T-helper 2 cell (primary cell): ENCODE measurements at places on chromosomes 6 and 20.

DNA sequence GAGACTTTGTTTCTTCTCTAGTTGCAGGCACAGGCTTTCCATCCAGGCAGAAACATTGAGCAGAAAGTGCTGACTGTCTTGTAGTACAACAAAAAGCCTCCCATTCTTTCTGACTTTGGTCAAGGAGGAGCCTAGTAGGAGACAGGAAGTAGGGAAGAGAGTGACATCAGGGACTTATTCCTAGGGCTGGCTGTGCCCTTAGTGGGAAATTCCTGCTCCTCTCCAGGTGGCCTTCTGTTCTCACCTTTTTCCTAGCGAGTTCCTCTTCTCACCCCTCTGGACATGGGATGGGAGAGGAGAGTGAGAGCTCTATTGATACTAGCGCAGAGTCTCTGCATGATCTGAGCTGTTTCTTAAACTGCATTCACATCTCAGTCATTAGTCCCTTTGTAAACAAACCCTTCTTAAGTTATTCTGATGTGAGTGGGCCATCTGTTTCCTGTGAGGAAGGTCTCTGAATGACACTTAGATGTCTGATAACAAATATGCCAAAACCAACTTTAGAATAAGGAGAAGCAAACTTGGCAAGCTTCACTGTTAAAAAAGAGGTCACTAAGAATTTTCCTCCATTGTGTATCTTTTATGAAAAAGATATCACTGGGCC is 455.0 kb downstream of the GJA1 start:
- DNase-seq, result no peak

DNA sequence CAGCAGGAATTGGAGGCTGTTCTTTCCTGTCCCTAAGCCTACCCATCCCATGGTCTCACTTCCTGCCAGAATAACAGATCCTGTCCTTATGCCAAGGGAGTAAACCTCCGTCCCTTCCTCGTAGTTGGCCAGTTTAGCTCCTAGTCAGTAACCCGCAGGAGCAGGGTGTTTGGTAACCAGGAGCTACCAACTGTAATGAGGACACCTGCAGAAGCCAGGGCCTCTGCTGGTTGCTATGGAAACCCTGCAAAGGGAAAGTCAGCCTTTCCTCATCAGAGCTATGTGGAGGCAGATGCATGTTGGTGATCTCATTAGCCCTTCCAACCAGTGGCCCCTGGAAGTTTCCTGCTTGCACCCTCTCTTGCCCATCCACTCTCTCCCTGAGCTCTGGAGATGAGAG is 368.2 kb upstream of the SULF2 start:
- no peak for DNase-seq

DNA sequence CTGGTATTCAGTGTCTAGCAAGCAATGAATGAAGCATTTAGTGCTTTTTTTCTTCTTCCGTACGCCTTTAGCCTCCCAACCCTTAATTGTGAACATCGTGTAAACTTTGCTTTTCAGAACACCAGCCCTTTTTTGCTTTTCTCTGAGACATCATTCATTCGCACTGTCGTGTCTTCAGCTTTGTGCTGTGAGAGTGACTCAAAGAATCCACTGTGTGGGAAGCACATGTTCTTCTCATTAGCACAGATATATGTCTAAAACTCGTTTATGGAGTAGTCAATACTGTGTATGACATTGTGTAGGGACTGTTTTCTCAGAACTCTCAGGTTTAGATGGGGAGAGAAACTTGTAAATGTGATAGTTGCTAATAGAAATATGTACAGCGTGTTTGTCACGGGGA is 279.1 kb downstream of the FARS2 start:
- DNase-seq, result no peak

GRCh38 chr6:132978685-132979084 is 164.3 kb downstream of the RPS12 start:
- DNase-seq, result no peak

DNA sequence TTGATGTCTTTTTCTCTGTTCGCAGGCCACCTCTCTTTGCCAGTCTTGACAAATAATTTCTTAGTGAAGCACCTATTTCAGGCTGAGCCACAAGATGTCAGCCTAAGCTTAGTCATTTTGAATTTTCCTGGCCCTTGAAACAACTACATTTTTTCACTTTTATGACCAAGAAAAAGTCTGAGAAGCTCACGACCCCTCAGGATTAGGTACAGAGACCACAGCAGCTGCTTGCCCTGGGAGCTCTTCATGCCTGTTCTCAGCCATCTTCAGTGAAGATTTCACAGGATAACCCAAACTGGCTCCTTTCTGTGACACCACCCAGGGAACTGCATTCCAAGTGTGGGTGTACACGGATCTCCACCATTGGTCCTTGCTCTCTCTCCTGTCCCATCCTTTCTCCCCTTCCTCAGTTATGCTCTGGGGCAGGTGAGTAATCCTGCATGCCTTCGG is 38.4 kb upstream of the SPTLC3 start:
- no peak for DNase-seq

- DNase-seq, result no peak
These were observed 8.3 kb upstream of the PRND start for GRCh38 chr20:4713401-4713800.

GRCh38 chr20:44153636-44154043 is 33.3 kb downstream of the JPH2 start:
- DNase-seq, result no peak

DNA sequence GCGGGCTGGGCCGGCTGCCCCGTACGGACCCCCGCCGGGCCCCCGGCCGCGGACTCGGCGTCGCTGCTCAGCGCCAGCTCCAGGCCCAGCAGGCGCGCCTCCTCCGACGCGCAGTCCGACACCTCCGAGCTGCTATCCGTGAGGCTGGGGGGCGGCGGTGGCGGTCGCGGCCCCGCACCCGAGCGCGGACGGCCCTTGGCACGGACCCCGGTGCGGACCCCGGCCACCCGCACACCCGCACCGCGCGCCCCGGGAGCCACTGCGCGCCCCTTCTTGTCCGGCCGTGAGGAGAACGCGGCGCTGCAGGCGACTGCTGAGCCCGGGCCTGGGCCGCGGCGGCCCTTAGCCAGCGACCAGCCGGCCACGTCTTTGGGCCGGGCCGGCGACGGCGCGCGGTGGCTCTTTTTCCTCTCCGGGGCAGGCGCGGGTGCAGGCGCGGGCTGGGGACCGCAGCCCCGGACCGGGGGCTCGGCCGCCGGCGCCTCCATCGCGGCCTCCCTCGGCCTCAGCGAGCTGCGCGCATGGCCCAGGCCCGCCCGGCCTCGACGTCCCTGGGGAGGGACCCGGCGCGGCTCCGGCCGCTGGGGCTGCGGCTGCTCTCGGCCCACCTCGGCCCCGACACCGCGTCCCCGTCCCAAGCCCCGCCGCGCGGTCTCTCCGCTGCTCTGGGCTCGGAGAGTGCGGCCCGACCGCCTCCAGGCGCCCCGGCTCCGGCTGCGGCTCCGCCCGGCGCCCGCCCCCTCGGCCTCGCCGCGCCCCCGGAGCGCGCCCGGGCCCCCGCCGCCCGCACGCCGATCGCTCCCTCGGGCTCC is 12.9 kb upstream of the TLDC2 start:
- DNase-seq, result no peak

- no peak for DNase-seq
These were observed 321.8 kb upstream of the PRDM1 start for GRCh38 chr6:105764315-105764714.

DNA sequence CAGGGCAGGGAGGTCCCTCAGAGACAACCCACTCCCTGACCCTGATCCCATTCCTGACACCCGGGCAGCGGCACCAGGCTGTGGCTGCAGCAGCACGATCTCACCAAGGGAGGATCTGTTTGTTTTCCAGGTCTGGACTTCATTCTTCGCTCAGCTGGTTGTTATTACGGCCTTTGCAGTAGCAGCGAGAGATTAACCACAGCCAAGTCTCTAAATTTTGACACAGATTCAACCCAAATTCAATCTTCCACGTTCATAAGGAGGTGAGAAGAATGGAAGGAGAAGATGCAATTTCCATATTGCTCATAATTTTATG is 91.1 kb upstream of the THBS2 start:
- no peak for DNase-seq

- DNase-seq, result no peak
These were observed 318.4 kb upstream of the MOCS1 start for GRCh38 chr6:40252531-40253258.

DNA sequence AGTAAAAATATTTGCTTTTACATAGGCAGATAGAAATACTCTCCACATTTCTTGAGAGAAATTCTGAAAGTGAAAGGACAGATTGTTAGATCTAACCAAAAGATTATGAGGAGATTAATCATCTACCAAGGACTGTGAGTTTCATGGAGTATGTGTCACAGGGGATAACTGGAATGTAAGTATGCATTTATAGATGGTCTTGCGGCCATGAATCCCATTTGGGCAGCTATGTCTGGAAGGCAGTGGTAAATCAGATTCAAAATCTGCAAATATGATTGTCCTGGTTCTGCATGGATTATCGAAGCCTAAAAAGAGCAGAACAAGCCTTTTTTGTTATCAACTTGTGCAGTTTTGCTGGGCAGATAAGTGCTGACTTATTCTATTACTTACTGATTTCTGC is 293.8 kb downstream of the RFPL4B start:
- DNase-seq, result no peak

GRCh38 chr20:12925210-12925755 is 83.5 kb upstream of the SPTLC3 start:
- no peak for DNase-seq

GRCh38 chr20:8639112-8639778 is 429.6 kb upstream of the PLCB4 start:
- no peak for DNase-seq

DNA sequence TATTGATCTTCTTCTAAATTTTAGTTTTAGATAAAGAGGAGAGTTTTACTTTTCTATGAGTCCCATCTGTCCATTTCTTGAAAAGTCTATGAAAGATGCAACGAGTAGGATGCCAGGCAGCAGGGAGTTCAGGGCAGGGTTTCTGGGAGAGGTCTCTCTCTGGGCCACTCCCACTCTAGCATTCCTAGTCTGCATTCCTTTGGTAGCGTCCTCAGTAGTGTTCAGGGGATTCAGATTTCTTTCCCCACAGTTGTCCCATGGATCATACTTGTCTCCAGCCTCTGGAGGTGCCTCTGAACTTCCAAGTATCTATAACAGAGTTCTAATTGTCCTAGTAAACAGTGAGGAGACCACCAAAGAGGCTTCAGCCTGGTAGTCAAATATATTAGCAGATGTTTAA is 225.3 kb downstream of the RIMS1 start:
- DNase-seq, result no peak

GRCh38 chr20:11970243-11970836 is 52.6 kb downstream of the BTBD3 start:
- no peak for DNase-seq

GRCh38 chr20:41131594-41132387 is 5.6 kb upstream of the PLCG1 start:
- no peak for DNase-seq

GRCh38 chr20:50538276-50538675 is 28.1 kb downstream of the PTPN1 start:
- no peak for DNase-seq

- DNase-seq, result no peak
These were observed 238.5 kb downstream of the ZFAND3 start for GRCh38 chr6:38057994-38058393.

GRCh38 chr6:48141975-48142374 is 31.0 kb upstream of the PTCHD4 start:
- no peak for DNase-seq

DNA sequence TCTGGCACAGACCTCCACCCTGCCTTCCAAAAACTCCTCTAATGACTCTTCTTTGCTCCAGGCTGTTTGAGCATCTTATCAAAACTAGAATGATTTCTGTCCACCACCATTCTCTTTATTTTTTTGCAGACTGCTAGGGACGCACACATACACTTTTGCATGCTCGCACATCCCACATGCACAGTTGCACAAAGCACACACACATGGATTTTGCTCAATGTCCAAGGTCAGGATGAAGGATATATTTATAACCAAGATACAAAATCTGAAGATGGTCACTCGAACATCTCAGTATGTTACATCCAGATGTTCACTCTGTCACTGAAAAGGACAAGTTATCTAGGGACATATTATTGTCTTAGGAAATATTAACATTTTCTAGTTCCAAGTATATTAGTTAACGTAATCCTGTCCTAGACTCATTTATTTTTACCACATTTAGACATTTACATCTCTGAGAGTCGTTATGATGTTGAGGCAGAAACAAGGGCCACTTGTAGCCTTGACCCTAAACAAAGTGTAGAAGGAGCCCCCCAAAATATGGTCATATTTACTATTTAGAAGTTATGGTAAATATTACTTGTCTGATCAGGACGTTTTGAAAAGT is 3.4 kb upstream of the SIM1 start:
- no peak for DNase-seq

GRCh38 chr20:44057698-44058675 is 129.0 kb downstream of the JPH2 start:
- DNase-seq, result no peak

GRCh38 chr6:20441921-20442320 is 40.2 kb downstream of the E2F3 start:
- no peak for DNase-seq

GRCh38 chr6:32638532-32639219 is 1.5 kb downstream of the HLA-DQA1 start:
- DNase-seq, result no peak

- no peak for DNase-seq
These were observed 811.9 kb downstream of the MAFB start for GRCh38 chr20:39876976-39877635.

DNA sequence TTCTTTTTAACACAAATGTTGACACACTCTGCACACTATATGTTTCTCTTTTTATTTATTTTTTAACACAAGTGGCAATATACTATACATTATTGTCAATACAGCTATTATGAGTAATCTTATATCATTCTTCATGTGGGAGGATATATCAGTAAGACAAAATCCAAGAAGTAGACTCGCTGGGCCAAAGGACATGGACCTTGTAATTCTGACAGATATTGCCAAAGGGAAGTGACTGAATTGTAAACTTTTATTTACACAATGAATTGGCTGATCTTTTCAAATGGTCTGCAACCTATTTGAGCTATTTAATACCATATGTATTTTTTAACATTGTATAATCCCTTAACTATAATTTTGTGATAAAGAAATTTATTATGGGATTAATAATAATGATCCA is 56.0 kb downstream of the CCDC170 start:
- no peak for DNase-seq

DNA sequence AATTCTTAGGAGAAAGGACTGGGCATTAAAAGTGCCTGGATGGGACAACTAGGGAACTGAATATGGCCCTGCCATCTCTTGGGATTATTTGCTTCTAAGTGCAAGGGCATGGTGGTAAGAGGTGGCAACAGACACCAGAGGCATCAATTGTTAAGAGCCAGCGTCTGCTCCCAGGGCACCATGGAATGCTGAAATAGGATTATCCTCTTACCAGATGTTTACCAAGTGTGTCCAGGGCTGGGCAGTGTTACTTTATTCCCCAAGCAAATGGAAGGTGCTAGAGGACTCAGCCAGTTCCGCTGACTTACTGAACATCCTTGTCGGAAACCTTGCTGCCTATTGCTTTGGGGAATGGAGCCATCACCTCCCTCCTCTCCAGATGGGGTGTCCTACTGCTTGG is 273.6 kb upstream of the SUPT3H start:
- DNase-seq, result no peak

- peak; percentile 61 for DNase-seq
These were observed 719 bp downstream of the SMPD2 start for GRCh38 chr6:109441069-109441816.
